ENCODE measurements at places on chromosomes 3 and 15.

DNA sequence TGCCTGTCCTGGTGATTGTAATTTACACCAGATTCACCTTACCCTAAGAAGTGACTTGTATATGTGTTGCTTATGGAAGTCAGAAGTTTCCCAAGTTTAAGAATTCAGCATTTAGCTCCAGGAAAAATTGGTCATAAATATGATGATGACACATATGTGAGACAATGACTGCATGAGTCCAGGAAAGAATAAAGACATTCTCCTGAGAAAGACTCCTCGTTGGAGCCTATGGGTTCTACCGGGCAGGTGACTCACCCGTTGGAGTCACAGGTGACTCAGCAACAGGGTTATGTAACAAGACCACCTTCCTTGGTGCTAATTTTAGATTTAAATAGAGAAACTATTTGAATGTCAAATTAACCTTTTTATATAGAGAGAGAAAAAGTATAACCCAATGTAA lies 662.4 kb downstream of the FHIT start:
- no peak for DNase-seq

DNA sequence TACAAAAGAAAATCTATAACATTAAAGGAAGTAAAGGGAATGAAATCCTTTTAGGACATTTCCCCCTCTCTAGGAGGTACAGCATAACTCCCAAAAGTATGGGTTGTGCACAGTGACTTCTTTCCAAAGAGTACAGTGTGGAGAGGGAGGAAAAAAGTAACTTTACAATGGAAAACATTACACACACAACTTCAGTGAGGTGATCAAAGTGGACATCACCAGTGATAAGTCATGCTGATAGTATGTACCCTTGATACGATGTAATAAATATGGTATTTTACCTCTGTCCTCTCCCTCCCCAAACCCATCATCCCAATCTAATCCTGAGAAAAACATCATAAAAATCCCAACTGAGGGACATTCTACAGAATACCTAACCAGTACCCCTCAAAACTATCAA lies 10.8 kb downstream of the PLD1 start:
- DNase-seq = no peak

GRCh38 chr15:29870495-29871151 lies 48.4 kb upstream of the TJP1 start:
- DNase-seq = no peak

GRCh38 chr15:68352401-68353062 lies 75.0 kb downstream of the FEM1B start:
- DNase-seq = peak; percentile 40

- no peak for DNase-seq
Measured at GRCh38 chr3:147656023-147656422, 246.9 kb downstream of the ZIC1 start.

DNA sequence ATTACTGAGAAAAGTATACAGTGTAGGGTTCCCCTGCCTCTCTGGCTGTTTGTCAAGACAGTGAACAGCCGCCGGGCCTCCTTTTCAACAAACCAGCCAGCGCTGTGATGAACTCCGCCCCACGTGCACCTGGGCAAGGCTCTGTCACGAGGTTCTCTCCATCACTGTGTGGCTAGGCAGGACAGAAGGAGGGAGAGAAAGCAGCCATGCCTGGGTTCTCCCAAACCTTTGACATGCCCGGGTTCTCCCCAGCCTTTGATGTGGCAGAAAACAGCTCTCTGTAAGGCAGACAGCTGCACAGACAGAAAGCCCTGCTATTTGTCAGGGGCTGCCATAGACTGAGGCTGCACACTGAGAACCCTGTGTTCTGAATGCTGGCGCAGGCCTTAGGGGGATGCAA lies 101.4 kb upstream of the TRPM1 start:
- DNase-seq = no peak

GRCh38 chr3:157290766-157291165 lies 130.8 kb upstream of the CCNL1 start:
- DNase-seq = no peak

DNA sequence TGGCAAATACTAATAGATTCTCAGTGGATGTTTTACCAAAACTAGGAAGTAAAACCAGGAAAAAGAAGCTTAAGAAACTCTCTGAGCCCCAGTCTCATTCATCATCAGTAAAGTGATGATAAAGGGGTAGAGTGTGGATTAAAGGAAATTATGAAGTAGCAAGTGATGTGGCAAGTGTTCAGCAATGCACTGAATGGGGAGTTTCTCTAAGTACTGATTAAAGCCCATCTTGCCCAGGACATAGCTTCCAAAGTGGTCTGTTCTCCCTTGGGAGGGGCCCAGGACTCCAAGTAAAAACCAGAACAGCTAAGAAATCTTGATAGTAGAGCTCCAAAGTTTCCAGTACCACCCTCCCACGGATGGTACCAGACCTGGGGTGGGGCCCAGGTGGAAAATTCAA lies 137.3 kb downstream of the WNT5A start:
- DNase-seq = no peak

DNA sequence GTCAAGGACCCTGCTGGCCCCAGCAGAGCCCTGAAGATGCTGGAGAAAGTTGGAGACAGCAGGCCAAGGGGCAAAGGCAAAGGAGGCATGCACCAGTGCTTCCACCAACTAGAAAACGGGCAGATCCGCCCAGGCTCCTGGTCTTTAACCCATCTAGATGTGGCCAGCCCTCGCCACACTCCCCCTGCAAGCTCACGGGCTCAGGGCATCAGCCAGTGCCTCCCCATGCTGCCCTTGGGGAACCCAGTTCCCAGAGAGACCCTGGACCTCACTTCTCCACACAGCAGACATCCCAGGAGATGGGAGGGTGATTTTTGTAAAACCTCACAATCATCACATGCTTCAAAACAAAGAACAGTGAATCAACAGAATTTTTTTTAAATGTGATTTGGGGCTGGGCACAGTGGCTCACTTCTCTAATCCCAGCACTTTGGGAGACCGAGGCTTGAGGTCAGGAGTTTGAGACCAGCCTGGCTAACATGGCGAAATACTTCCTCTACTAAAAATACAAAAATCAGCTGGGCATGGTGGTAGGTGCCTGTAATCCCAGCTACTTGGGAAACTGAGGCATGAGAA lies 24.5 kb downstream of the CYFIP1 start:
- no peak for DNase-seq

DNA sequence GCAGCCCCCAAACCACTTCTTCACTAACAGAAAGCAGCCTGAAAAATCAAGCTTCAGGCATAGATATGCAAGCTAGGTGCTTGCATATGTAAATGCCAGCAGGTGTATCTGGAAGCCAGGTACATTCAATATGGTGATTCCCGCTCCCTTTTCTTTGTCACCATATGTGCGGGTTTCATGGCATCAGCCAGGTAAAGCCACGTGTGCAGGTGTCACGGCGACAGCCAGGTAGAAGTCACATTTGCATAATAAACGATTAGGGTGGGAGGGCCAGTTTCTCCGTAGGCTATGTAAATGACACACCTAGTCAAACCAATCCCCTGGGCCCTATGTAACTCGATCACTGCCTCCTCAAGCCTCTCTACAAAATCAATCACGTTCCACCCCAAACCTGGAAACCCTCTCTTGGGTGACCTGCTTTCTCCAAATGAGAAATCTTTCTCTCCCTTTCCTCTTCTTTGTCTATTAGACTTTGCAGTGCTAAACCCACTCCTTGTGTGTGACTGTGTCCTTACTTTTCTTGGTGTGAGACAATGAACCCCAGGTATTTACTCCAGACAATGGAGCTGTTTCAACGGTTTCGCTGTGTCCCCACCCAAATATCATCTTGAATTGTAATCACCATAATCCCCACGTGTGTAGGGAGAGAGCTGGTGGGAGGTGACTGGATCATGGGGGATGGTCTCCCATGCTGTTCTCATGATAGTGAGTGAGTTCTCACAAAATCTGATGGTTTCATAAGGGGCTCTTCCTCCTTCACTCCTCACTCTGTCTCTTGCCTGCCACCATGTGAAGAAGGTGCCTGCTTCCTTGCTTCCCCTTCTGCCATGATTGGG lies 44.6 kb downstream of the ONECUT1 start:
- DNase-seq = no peak

GRCh38 chr15:65857718-65858402 lies 11.4 kb upstream of the RAB11A start:
- no peak for DNase-seq

GRCh38 chr3:10722911-10723310 lies 93.1 kb upstream of the SLC6A11 start:
- no peak for DNase-seq

DNA sequence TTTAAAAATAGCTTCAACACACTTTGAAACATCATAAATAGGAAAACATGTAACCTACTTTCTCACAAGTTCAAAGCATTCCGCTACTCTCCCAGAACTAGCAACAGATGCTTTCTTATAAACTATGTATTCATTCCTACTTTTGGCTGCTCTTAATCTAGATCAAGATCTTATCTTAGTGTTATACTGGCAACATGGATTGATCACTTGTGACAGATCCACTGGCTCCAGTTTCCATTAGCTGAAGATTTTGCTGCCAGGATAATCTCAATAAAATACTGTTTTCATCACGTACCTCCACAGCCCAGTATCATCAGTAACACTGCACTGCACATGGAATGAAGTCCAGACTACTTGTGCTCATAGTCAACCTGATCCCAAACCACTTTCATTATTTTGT lies 491.7 kb upstream of the AGTR1 start:
- DNase-seq = no peak

DNA sequence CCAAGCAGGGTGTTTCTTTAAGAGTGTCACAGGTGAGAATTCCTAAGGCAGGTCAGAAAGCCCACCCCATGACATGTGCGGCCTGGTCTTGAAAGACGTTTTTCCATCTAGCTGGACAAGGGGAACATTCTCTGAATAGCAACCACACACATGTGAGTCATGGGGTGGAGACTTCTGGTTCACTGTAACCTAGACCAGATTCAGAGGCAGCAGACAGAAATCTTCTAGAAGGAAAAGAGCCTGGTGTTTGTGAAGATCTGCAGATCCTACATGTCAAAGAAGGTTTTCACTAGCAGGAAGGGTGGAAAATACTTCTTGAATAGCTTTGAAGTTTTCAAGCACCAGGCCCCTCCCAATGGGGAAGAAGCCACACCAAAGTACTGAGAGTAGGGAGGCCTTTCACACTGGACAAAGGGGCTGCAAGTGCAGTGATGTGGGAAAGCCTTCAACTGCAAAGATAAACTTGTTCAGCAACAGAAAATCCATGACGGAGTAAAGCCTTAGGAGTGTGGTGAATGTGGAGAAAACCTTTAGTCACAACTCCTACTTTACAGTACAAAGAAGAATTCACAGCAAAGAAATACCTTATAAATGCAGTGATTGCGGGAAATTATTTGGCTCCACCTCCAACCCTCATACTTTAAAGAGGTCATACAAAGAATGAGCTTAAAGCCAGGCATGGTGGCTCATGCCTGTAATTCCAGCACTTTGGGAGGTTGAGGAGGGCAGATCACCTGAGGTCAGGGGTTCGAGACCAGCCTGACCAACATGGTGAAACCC lies 17.6 kb downstream of the ADAM10 start:
- DNase-seq = no peak

- DNase-seq = no peak
Measured at GRCh38 chr3:170496026-170496867, 77.6 kb downstream of the CLDN11 start.

DNA sequence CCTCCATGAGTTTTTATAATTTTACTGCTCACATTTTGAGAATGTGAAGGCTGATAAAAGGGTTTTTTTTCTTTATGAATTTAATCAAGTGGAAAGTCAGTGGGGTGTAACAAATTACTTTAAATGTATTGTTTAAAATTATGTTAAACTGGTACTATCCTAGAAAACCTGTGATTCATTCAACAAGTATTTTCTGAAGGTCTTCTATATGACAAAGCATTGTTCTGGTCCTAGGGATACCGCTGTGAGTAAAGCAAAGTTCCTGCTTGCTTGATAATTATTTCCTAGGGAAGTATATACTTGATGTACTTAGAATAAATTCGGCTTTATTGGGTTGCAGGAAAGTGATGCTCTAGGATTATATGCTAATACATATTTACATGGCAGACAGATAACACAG lies 152.8 kb upstream of the GOLGA6L4 start:
- DNase-seq = no peak

DNA sequence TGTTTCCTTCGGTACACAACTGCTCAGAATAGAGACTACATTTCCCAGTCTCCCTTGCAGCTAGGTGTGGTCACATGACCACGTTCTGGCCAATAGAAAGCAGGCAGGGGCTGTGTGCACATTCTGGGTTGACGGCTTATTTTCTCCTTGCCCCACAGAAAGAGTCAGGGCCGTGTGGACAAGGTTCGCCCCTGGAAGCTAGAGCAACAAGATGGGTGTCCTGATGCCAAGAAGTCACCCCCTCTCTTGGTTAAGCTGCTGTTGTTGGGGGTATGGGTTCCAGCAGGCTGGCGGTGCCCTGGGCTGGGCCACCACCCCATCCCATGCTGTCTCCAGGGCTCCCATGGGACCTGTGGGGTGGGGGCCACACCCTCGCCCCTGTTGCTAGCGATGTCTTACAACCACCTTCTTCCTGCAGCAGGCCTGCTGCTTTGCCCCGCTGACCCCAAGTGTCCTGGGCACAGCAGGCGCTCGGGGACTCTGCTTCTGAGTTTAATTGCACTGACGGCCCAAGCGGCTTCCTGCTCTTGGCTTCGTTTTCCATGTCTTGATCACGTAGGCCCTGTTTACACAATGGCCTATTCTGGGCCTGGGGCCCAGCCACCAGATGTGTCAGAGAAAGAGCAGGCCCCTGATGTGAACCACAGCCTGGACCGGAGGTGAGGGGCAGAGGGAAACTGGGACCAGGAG lies 24.9 kb downstream of the ABTB1 start:
- peak; percentile 41 for DNase-seq

DNA sequence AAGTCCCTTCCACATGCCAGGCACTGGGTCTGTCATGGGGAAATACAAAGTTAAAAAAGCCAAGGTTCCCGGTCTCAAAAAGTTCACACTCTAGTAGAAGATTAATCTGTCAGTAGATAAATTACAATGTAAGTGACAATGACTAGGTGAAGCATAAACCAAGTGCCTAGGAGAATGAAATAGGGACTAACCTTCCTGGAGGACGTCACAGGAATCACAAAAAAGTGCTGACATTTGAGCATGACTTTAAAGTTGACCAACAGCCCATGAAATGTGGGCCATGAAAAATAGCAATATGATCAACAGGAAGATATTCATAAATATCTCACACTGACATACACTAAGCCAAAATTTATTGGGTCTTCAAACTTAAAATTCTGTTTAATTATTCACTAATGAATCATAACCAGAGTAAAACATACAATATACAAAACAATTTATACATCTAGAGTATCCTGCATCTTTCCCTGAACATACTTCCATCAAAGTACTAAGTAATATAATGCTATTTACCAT lies 20.0 kb downstream of the COPS2 start:
- DNase-seq = no peak

Measured in stimulated activated CD4-positive, alpha-beta T cell treated with anti-CD3 and anti-CD28 coated beads, Interleukin-4, amount 100 ng/mL, for 1 hour (primary cell).